ENCODE measurements at places on chromosomes 16 and 17. TPM values are rescaled to one million over a fixed set of nuclear protein-coding genes. Genes with fewer than 3 reads are reported as not detected.

SEPTIN12 gene
- total RNA-seq: 0.18 TPM

TOP2A gene
- total RNA-seq: 222 TPM

SMCR8 gene
- 16.8 TPM for total RNA-seq

CD300C gene
- 0.49 TPM for total RNA-seq

LPCAT2 gene
- 21.8 TPM for total RNA-seq

XYLT1 gene
- 0.93 TPM for total RNA-seq

KRT23 gene
- 1.2 TPM for total RNA-seq

ZKSCAN2 gene
- total RNA-seq: 18.9 TPM

NPTX1 gene
- total RNA-seq: 0.61 TPM

GNAO1 gene
- 43.0 TPM for total RNA-seq

SLFN12 gene
- 0.72 TPM for total RNA-seq

CX3CL1 gene
- 1.1 TPM for total RNA-seq

All from motor neuron (in vitro differentiated cells).